Activated T-helper 17 cell treated with anti-CD3 and anti-CD28 coated beads, Interleukin-2, amount 50 U/mL, for 72 hours (primary cell): ENCODE measurements at places on chromosomes 12 and 14.

DNA sequence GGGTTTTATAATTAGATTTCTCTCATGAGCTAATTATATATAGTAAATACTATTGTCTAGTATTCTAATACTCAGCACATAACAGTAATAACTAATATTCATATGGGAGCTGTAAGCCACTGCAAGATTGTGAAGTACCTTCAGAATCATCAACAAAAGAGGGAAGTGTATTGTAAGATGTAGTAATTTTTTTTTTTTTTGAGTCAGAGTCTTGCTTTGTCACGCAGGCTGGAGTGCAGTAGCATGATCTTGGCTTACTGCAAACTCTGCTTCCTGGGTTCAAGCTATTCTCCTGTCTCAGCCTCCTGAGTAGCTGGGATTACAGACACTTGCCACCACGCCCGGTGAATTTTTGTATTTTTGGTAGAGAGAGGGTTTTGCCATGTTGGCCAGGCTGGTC lies 3.1 kb downstream of the GPR33 start:
- no peak for ATAC-seq

GRCh38 chr14:94631536-94632304 lies 19.5 kb downstream of the SERPINA3 start:
- no peak for ATAC-seq

GRCh38 chr12:48040354-48040753 lies 36.1 kb upstream of the COL2A1 start:
- no peak for ATAC-seq

GRCh38 chr12:52557476-52557875 lies 4.5 kb upstream of the KRT71 start:
- ATAC-seq: no peak

- no peak for ATAC-seq
Measured at GRCh38 chr14:41608681-41609390, 2.2 kb downstream of the LRFN5 start.

- no peak for ATAC-seq
Measured at GRCh38 chr12:44960856-44961255, 84.7 kb upstream of the NELL2 start.

DNA sequence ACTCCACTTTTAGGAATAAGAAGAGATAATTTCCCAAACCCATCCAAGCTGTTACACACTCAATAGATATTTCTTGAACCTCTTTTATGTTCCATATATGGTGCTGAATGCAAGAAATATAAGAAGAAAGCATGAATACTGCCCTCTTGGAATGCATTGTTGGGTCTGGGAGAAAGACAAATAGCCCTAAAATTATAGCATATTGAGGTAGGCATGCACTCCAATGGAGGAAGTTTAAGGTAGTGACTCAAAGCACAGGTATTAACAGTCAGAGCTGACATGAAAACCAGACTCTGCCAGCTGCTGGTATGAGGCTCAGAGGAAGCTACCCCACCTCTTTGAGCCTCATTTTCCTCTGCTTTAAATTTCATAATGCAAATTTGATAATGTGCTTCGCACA lies 261.3 kb upstream of the NOS1 start:
- ATAC-seq: no peak
